Gastrocnemius medialis (tissue), 4 donors: ENCODE measurements at places on chromosomes 12 and 14. TPM values are rescaled to one million over a fixed set of nuclear protein-coding genes. Genes with fewer than 3 reads are reported as not detected.

GRCh38 chr14:95065411-95065810, 91.9 kb downstream of the DICER1 start:
- no peak for DNase-seq

Gene TEX52
- total RNA-seq = not detected

- DNase-seq = no peak
Observed at GRCh38 chr12:49937639-49938300, 12.8 kb upstream of the AQP2 start.

DNA sequence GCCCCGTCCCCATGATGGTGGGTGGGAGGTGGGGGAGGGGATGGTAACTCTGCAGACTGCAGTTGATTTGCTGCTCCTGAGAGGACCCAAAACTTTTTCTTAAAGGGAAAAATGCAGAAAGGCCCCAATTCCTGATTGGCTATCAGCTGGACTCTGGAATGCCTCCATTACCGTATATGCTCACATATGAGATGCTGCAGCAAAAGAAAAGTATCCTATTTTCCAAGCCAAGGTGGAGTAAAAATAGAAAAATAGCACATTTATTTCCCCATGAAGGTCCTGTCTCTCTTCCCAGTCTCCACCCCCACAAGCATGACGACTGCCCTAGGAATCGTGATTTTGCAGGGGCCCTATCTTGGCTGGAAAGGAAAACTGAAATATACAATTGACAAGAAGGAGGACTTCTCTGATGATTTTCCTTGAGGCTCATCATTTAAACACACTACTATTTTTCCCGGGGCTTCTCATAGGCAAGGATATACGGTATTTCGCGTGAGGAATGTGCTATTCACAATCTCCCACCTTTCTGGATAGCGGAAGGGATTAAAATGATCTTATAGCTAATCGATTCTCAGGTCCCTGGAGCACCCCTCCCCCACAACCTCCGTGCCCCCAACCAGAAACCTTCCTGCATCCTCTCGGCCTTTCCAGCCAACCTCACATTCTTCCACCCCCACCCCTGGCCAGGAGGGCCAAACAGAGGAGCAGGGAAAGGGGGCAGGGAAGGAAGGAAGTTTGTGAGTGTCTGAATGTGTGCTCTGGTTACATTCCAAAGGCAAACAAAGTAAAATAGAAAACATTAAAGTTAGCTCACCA, 138.9 kb upstream of the CCND2 start:
- DNase-seq = no peak

DNA sequence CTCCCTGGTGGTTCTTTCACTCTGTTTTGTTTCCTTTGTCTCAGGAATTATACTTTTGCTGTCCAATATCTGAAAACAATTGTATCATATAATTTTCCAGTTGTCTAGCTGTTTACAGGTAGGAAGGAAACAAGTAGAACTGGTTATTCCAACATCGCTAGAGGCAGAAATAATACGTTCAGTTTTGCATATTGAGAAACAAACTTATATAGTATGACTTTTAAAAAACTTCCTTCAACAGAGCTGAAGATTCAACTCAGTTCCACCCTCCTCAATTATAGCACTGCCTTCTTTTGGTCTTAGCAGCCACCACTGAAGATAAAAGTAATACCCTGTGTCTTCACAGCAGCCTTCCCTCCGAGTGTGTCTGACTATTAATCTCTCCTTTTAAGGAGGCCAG, 214.3 kb downstream of the EFCAB11 start:
- no peak for DNase-seq

DNA sequence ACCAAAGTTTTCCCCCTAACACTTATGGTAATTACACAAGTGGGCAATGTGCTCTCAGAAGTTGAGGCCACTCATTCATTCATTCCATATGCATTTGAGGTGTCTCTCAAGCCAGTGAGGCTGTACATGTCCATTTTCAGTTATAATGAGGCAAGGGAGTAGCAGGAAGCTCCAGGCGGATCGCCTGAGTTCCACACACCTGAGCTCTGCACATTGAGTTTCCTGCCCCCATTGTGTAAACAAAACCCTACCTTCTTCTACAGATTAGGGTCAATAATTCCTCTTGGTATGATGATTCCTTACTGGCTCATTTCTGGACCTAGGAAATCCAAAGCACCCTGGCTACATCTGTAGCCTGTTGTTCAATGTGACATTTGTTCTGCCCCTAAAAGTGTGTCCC, 555.3 kb downstream of the MED13L start:
- DNase-seq = no peak

DNA sequence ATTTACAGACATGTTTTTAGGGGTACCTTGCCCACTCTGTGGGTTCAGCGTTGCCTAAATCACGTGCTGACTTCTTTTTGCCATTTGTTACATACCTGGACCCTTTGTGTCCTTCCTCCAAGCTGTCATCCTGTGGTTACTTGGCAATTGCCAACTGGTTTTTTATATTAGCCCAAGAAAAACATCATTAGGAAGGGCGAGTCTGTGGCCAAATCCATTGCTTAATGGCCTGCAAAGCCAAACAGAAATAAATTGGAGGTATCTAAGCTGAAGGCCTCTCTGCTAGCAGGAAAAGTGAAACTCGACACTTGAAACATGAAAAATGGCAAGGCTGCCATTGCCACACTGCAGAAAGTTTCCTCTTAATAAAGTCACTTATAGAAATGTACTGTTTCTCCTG, 190.4 kb downstream of the NUAK1 start:
- no peak for DNase-seq

- no peak for DNase-seq
Observed at GRCh38 chr14:29150659-29151058, 384.1 kb downstream of the FOXG1 start.

DNA sequence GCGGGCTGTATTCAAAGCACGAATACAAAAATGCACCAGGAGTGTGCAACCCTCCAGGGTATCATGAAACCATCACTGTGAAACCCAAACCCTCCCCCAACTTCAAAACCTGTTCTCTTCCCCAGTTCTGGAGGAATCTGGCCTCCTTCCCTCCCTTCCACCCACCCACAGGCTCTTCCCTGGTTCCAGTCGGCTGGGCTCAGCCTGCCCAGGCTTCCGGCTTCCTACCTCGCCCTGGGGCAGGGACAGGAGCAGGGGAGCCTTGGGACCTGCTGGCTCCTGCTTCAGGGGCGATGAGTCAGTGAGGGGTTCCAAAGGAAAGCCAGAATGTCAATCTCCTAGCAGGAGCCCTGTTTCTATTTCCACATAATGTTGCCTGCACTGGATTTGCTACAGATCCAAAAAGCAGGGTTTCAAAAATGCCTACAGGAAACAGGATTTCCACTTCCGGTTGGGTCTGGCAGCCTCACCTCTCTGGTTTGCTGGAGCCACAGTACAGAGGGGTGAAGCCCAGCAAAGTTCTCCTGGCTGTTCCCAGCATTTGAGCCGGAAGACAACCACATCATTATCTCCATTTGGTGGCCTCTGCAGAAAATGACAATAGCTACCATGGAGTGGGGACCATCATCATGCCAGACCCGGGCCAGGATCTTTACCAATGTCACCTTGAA, 278.3 kb downstream of the DPF3 start:
- DNase-seq = no peak

DNA sequence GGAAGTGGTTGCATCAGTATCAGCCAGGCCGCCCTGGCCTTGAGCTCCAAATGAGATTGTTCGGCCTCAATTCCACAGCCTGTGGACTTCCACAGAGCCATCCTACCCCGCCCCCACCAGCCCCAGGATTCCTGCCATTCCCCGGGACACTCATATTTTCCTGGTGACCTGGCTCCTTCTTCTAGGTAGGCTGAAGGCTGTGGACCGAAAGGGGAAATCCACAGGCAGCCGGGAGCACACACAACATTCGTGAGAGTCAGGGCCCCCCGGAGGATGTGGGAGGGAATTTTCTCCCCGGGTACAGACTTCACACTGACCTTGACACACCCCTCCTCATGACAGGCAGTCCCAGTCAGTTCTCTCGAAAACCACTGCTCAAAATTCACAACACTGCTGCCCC, 39.9 kb downstream of the RIN3 start:
- no peak for DNase-seq

Gene RFX4
- not detected for total RNA-seq

GRCh38 chr12:117342682-117343081, 18.7 kb downstream of the NOS1 start:
- DNase-seq = no peak
